RCC 7860 (cell line): ENCODE measurements at places on chromosomes 3 and 15.

DNA sequence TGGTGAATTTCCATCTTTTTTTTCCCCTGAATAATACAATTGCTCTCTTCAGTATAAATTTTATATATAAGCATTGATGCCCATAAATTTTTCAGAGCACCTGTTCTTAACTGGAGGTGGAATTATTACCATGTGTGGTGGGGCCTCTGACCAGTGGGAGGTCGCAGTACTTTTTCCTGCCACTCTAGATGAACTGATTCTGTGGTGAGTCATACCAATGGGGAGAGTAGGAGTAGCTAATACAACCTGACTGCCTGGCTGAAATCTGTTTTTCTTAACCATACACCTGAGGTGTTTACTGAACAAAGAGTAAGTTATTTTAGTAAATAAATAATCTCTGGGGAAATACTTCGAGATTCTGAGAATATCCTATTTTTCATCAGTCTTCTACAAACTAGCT, 67.2 kb downstream of the UNC13C start:
- no peak for DNase-seq

GRCh38 chr3:157840564-157840963, 265.7 kb downstream of the SHOX2 start:
- DNase-seq, result no peak

- DNase-seq, result no peak
Measured at GRCh38 chr3:1587426-1587825, 494.6 kb downstream of the CNTN6 start.

DNA sequence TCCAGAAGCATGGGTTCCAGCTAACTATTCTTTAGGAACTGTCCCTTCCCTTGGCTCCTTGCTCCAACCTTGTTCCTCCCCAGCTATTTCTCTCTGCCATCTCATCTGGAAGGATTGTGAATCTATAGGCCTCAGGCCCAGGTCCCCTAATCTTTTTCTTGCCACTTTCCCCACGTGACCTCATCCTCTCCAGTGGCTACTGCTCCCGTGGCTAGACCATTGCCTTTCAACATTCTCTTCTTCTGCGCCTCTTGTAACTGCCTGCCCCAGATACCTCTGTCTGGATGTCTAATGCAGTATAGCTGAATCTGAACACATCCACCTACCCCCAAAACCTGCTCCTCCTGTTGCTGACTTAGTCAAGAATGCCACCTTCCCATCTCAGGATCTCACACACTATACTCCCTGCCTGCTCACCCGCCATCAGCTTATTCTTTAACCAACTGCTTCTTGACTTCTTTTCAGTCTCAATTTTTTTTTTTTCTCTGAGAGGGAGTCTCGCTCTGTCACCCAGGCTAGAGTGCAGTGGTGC, 5.2 kb downstream of the GPX1 start:
- no peak for DNase-seq

GRCh38 chr3:182514236-182514964, 278.9 kb upstream of the ATP11B start:
- DNase-seq, result no peak

GRCh38 chr3:113161661-113162060, 49.7 kb upstream of the BOC start:
- DNase-seq, result no peak
